MCF 10A (cell line): ENCODE measurements at places on chromosomes 7 and 10.

- no peak for DNase-seq
Measured at GRCh38 chr10:57775250-57775649, 492.4 kb downstream of the IPMK start.

- no peak for DNase-seq
Measured at GRCh38 chr10:59287587-59288255, 74.6 kb downstream of the FAM13C start.

DNA sequence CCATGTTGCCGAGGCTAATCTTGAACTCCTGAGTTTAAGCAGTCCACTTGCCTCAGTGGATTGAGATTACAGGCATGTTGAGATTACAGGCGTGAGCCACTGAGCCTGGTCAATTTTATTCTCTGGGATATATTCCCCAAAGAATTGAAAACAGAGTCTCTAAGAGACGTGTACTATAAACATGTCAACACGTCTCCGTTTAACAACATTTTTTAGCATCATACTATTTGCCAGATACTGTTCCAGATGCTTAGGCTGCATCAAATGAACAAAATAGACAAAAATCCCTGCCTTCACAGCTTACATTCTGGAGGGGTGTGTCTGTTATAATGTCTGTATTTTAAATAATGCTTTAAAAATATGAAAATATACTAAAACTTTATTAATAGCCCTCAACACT is 54.1 kb upstream of the PRKG1 start:
- no peak for DNase-seq

DNA sequence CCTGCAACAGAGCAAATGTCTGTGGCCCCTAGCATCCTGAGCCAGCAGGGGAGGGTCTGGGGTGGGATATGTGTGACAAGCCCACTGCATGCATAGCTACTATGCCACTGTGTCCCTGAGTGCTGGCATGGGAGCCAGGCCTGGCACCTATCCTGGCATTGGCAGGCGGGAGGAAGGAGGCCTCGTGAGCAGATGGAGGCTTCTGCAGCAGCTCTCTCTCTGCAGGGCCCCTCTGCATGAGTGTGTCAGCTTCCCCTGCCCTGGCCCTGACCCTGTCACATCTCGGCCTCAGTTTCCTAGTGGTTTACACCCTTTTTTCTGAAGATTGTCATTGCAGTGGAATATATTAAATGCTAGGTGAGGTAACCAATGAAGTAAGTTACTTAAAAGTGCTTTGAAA is 13.1 kb upstream of the IMPDH1 start:
- no peak for DNase-seq

DNA sequence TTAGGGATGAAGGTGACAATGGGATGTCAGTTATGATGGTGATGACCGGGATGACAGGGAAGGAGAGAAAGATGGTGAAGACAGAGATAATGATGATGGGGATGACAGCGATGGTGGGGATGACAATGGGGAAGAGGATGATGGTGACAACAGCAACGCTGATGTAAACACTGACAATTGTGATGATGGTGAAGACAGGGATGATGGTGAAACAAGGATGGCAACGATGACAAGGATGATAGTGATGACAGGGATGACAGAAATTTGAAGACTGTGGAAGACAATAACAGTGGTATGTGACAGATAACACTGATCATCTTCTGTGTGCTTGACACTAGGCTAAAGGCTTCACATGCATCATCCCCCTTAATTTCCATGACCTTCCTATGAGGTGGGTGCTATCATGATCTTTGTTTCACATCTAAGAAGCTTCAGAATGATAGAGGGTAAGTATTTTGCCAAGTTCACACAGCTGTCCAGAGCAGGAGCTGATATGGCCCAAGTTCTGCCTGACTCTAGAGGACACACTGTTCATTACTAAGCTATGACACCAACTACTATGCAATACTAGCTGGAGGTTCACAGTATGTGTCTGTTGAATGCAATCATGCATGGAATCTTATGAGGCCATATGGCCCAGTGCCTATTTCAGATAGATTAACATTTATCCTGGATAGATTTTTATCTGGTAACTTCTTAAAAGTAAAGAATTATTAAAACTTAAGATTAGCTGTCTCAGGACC is 105.6 kb downstream of the RNLS start:
- no peak for DNase-seq

- no peak for DNase-seq
Measured at GRCh38 chr10:130339911-130340310, 203.7 kb downstream of the GLRX3 start.

- DNase-seq: no peak
Measured at GRCh38 chr10:48288661-48289060, 14.2 kb upstream of the FRMPD2 start.

DNA sequence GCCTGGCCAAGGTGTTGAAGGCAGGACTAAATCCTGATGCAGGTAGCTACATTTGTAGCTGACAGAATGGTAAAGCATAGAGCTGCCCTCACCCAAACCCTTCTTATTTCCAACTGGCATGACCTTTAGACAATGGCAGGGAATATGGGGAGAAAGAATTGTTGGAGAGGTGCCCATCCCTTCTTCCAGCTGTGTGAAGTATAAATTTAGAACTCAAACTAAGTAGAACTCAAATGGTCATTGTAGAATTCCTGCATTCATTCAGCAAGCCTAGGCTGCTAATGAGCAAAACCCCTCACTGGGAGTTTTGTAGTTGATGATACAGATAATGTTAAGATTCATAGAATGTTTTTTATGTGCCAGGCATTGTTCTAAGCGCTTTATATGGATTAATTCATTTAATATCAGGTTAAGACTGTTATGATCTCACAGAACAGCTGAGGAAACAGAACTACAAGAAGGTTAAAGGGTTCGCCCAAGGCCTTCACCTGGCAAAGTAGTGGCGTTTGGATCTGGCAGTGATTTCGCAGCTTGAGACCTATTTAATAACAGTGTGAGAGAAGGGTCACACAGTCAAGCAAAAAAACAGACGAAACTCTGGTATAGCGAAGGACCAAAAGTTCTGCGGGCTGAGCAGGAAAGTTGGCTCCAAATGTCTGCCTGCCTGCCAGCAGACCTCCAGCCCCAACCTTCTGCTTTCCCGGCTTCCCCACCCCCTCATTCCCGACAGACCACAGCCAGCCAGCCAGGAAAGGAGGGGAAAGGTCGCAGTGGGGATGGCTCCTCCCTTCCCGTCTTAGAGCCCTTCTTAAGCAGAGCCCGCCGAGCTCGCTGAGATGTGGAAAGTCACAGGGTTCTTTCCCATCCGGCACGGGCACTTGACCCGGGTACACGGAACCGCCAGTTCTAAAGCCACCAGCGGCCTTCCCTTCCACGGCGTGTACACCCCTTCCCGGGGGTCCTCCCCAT is 1.6 kb upstream of the HILPDA start:
- DNase-seq: no peak

DNA sequence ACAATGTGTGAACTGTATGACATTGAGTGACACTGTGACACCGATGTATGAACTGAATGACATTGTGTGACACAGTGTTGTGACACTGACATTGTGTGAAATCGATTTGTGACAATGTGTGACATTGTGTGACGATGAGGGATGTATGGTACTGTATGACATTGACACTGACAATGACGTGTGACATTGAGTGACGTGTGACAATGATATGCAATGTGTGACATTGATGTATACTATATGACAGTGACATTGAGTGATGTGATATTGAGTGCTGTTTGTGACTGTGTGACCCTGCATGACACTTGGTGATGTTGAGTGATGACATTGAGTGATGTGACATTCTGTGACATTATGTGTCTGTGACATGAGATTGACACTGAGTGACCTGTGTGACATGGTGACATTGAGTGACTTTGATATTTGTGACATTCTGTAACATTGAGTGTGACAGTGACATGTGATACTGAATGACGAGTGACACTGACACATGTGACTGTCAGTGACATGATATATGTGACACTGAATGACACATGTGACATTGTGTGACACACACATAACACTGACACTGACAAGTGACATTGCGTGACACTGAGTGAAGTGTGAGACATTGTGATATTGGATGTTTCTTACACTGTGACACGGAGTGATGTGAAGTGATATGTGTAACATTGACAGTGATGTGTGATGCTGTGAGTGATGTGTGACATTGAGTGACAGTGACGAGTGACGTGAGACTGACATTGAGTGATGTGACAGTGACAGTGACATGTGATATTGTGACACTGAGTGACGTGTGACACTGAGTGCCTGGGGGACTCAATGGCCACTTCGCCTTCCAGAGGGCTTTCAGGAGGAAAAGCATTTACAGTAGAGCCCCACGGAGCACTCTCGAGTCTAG is 167.5 kb downstream of the PRKAG2 start:
- DNase-seq: no peak

- peak; percentile 85 for DNase-seq
Measured at GRCh38 chr7:135678612-135679575, 16.6 kb downstream of the STMP1 start.

DNA sequence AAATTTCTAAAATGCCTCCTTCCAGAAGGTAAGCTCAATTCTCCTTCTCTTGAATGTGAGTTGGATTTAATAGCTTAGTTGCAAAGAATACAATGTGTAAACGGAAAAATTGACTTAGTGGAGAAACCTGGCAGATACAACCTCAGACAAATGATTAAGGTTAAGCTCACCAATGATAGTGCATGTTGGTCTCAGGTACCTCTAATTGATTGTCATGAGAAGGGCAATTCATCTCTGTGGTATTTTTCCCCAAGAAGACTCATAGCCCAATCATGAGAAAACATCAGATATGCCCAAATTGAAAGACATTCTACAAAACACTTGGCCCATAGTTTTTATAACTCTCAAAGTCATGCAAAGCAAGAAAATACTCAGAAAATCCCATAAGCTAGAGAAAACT is 36.2 kb upstream of the TMEM106B start:
- no peak for DNase-seq

DNA sequence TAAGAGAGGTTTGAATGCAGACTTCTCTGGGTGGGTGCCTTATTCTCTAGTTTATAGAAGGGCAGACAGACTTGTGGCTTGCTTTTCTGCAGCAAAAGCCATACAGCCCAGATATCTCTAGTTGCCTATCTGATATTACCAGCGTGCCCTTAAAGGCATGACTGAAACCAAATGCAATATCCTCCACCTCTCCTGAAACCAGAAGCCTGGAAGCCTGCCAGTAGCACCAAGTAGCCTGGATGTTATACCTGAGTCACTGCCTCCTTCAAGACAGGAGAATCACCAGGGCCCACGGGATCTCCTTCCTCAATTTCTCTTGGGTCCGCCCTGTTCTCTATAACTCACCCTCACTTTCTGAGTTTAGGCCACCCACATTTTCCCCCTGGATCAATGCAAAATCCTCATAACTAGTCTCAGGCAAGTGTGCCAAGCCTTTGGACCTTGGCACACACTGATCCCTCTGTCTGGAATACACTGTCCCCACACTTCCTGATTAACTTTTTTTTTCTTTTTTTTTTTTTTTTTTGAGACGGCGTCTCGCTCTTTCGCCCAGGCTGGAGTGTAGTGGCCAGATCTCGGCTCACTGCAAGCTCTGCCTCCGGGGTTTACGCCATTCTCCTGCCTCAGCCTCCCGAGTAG is 638.4 kb downstream of the GALNT17 start:
- no peak for DNase-seq

GRCh38 chr7:139084709-139085108 is 24.8 kb downstream of the ZC3HAV1 start:
- no peak for DNase-seq

- DNase-seq: peak; percentile 8
Measured at GRCh38 chr10:96752375-96752774, 32.1 kb upstream of the PIK3AP1 start.

DNA sequence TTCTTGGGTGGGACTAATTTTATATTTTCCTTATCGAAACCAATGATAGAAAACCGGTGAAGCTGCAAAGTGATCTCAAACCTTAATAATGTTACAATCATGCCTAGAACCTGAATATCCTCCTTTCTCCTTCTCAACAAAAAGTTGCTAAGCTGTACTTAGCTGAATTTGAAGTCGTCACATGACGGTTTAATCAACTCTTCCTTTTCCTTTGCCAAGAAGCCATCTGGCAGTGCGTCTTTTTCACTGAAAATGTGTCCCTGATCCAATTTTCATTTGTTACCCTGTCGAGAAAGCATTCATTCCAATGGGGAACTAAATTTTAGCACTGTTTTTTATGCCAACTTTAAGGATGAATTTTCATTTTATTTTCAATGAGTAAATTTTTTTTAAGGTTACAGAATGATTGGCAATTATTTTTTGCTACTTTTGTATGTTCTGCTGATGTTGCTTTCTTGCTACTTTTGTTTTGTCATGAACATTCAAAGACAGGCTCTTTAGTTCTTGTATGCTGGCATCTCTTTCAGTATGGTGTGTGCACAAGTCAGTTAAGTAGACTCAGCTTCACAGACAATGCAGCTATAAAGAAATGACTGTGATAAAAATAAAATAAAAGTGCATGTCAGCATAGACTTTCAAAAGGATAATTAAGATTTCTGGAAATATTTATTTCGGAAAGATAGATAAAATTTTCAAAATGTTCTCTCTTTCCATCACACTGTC is 980.0 kb downstream of the DNAJB9 start:
- DNase-seq: no peak

- DNase-seq: no peak
Measured at GRCh38 chr10:93579985-93580711, 13.7 kb downstream of the FFAR4 start.

DNA sequence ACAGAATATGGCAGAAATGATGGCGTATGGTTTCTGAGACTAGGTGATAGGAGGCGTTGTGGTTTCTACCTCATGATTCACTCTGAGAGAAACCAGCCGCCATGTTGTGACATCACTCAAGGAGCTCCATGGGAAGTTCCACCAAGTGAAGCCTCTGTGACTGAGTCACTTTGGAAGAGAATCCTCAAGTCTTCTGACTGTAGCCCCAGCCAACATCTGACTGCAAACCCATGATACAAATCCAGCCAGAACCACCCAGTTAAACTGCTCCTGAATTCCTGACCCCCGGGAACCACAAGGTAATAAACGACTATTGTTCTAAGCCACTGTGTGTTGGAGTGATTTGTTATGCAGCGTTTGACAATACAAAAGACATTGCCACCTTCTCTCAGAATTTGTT is 91.1 kb upstream of the CARD11 start:
- DNase-seq: no peak

DNA sequence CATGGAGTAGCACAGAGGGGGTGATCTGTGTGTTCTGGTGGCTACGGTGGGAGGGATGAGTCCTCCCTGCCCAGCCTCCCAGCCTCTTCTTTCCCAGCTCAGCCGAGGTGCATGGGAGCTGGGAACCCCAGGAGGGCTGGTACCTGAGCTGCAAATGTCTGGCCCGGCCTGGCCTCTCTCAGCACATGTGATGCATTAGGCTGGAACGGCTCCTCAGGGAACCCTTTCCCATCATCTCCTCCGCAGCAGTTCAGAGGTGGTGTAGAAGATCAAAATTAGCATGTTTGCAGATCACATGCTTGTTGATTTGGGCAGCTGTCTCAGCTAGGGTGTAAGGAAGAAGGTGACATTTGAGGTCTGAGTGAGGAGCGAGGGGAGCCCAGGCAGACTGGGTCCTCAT is 126.6 kb downstream of the EMX2 start:
- no peak for DNase-seq

DNA sequence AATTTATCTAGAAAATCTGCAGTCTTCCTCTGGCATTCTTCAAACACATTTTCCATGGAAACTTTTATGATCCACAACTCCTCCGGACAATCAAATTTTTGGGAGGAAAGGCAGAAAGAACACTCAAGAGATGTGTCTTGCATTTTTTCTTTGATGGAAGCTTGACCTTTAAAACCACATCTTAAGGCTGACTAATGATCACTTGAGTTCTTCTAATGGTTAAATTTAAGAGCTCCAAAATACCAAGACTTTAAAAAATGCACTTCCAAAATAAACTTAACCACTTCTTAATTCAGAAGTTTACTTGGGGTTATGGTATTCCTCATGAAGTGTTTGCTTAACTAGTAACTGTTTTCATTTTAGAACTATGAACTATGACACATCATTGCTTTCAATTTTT is 43.3 kb downstream of the ETV1 start:
- no peak for DNase-seq

GRCh38 chr10:97851341-97852001 is 1.8 kb downstream of the GOLGA7B start:
- no peak for DNase-seq
